ENCODE measurements at places on chromosomes 4 and X. TPM values are rescaled to one million over a fixed set of nuclear protein-coding genes. Genes with fewer than 3 reads are reported as not detected.

Gene P2RY4
- total RNA-seq, result not detected

Gene SPATA4
- total RNA-seq, result not detected

Gene GPR78
- total RNA-seq, result not detected

Gene ENPEP
- under 0.01 TPM for total RNA-seq

Gene HS3ST1
- total RNA-seq, result 0.77 TPM

Data from dermis microvascular lymphatic vessel endothelial cell (primary cell).